Fibroblast of the aortic adventitia (primary cell): ENCODE measurements at places on chromosomes 3 and 15. TPM values are rescaled to one million over a fixed set of nuclear protein-coding genes. Genes with fewer than 3 reads are reported as not detected.

GRCh38 chr3:129745253-129745652 lies 138.8 kb upstream of the PLXND1 start:
- DNase-seq = peak; percentile 56

DNA sequence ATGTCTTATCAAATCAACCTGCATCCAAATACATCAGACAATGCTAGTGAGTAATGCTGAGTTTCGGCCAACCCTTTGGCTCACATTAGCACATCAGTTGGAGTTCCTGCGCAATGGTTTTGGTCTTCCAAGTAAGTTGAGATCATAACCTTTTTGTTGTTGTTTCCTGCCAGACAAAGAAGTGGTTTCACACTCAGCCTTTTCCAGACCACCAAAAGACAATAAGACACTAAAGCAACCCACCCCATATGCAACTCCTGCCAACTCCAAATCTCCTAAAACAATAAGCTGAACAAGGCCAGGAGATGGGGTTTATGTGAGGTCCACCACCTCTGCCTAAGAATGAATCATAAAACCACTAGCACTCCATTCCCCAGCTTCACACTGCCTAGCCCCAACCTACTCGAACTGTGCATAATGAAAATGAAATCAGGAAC lies 177.0 kb downstream of the ERC2 start:
- DNase-seq = peak; percentile 95

GRCh38 chr3:187207624-187208023 lies 10.3 kb downstream of the RTP1 start:
- peak; percentile 20 for DNase-seq

LIPH gene
- total RNA-seq = 0.08 and 0.36 TPM in 2 replicates

DNA sequence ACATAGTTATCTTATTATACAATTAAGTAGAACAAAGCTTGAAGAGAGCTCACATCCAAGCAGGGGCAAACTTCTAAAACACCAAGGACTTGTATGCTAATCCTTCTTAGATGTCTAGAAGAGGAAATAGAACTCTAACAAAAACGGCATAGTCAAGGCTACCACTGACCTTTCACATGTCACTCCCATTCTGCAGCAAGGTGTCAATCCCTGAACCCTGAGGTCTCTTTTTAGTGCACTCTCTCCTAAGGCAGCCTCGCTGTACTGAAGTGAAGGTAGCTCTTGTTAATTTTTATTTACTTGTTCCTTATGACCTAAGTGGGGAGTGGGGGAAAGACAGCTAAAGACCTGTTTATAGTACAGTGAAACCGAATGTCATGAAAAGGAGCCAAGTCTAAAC lies 506.5 kb downstream of the FOXP1 start:
- DNase-seq = no peak

DNA sequence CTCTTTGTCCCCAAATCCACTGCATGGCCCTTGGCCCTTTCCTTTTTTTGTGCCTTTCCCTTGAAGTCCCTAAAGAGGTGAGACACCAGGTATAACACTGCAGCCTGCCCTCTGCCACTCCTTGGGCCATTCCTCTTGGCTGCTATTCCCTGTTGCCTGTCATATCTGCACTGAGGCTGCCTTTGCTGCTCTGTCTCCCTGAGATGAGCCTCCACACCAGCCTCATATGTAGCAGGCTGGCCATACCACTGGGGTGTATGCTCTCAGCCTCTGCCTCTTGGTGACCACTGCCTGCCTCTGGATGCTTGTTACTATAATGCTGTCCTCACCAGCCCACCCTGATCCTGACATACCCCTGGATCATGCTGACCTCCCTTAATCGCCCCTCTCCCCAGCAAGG lies 252.0 kb downstream of the CLSTN2 start:
- DNase-seq = no peak
